ENCODE measurements at places on chromosomes 6 and 20. TPM values are rescaled to one million over a fixed set of nuclear protein-coding genes. Genes with fewer than 3 reads are reported as not detected.

GNRH2 gene
- total RNA-seq, result 2.1 TPM

ULBP1 gene
- total RNA-seq, result 0.11 TPM

PHACTR1 gene
- total RNA-seq, result 2.0 TPM

FLRT3 gene
- 98.6 TPM for total RNA-seq

SLC26A8 gene
- total RNA-seq, result 0.27 TPM

RFX6 gene
- total RNA-seq, result 3.8 TPM

FAM83B gene
- total RNA-seq, result 12.2 TPM

HTR1E gene
- total RNA-seq, result 0.82 TPM

ID4 gene
- total RNA-seq, result 114 TPM

TP53TG5 gene
- total RNA-seq, result not detected

GRCh38 chr6:158026054-158026900 is 44.6 kb downstream of the SYNJ2 start:
- H3K4me1 ChIP-seq, result peaks cover 27% of the 10 kb centered on the region
- peak; percentile 71 for DNase-seq
- peak overlapping the region; percentile 89 for H3K27ac ChIP-seq
- peak overlapping the region; percentile 9 for H3K4me3 ChIP-seq
- peaks cover 6% of the 10 kb centered on the region for H3K36me3 ChIP-seq

DNA sequence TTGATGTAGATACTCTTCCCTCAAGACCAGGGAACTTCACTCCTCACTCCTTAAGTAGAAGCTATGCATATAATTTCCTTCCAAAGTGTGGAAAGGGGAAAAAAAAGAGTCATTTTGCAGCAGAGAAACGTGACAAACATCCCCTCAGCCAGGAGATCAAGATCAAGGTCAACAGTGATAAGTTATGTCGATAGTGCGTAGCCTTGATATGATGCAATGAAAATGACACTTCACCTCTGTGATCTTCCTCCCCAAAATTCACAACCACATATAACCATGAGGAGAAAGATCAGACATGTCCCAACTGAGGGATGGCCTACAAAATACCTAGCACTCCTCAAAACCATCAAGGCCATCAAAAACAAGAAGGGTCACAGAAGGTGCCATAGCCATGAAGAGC is 160.4 kb upstream of the MYLIP start:
- H3K27ac ChIP-seq, result no peak overlapping the region
- no peak for DNase-seq
- peaks cover 6% of the 10 kb centered on the region for H3K4me1 ChIP-seq
- no peaks in the 10 kb centered on the region for H3K27me3 ChIP-seq

DNA sequence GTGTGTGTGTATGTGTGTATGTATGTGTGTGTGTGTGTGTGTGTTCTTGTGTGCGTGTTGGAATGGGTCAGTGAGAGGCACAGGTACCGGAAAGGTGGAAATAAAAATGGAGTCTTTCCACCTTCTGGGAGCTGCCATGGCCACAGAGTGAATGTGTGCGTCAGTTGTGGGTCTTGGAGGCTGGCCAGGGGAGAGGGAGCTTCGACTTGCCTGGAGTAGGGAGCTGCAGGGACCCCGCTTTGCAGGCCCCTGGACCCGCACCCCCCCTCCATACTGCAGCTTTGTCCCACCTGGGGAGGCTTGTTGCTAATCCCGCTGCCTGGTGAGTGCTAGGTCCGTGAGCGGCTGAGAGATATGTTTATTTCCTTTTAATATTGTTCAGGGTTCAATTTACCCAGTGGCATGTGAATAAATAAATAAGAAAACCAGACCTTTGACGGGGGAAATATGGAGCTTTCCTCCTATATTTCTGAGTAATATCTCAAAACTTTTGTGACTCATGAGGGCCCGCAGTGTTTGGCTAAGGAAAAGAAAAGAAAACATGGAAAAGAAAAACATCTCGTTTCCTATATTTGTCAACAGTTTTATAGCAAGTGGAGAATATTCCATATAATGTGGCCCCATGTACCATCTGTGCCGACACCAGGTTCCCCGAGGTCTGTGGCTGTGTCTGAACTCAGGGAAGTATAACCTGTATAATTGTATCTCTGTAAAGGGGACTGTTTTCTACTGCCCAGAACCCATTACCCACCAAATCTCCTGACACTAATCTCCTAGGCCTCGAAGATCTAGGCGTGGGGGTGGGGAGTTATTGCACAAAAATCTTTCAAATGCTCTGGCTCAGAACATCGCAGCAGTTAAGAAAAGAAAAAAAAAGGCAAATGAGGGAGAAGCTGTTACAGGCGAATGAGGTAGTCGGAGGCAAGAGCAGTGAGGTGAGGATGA is 24.6 kb upstream of the CCDC167 start:
- H3K27ac ChIP-seq, result no peak overlapping the region
- no peaks in the 10 kb centered on the region for H3K36me3 ChIP-seq
- no peak for DNase-seq
- H3K4me1 ChIP-seq, result no peaks in the 10 kb centered on the region

DNA sequence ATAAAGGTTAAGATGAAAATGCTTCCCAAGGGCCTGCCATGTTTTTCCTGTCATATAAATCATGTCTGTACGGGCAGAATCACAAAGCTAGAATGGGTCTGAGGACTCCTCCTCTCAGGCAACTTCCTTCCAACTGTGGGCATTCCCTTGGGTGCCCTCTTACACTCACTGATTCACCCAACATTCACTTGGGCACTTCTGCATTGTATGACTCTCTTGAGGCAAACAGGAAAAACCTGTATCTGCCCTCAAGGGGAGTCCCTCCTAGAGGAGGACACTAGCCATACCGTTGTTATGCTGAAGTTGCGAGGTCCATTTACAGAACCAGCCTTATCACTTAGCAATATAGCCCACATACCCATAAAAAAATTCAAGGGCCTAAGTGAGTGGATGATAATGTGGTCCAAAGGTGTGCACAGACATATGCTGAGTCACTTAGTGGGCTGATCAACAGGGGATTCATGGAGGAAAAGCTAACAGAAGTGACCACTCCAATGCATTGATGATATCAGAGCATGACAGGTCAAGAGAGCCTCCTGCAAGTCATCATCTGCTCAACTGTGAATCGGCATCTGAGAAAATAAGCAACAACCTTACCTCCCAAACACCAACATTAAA is 131.1 kb downstream of the ATXN1 start:
- no peak overlapping the region for H3K4me3 ChIP-seq
- no peak overlapping the region for H3K27ac ChIP-seq
- no peak for DNase-seq
- H3K4me1 ChIP-seq, result peaks cover 3% of the 10 kb centered on the region
- no peaks in the 10 kb centered on the region for H3K27me3 ChIP-seq

GRCh38 chr6:90412538-90413369 is 116.1 kb upstream of the BACH2 start:
- no peak overlapping the region for H3K27ac ChIP-seq
- no peak overlapping the region for H3K4me3 ChIP-seq
- H3K4me1 ChIP-seq, result peaks cover 11% of the 10 kb centered on the region
- H3K36me3 ChIP-seq, result no peaks in the 10 kb centered on the region
- DNase-seq, result no peak
- H3K27me3 ChIP-seq, result no peaks in the 10 kb centered on the region

DNA sequence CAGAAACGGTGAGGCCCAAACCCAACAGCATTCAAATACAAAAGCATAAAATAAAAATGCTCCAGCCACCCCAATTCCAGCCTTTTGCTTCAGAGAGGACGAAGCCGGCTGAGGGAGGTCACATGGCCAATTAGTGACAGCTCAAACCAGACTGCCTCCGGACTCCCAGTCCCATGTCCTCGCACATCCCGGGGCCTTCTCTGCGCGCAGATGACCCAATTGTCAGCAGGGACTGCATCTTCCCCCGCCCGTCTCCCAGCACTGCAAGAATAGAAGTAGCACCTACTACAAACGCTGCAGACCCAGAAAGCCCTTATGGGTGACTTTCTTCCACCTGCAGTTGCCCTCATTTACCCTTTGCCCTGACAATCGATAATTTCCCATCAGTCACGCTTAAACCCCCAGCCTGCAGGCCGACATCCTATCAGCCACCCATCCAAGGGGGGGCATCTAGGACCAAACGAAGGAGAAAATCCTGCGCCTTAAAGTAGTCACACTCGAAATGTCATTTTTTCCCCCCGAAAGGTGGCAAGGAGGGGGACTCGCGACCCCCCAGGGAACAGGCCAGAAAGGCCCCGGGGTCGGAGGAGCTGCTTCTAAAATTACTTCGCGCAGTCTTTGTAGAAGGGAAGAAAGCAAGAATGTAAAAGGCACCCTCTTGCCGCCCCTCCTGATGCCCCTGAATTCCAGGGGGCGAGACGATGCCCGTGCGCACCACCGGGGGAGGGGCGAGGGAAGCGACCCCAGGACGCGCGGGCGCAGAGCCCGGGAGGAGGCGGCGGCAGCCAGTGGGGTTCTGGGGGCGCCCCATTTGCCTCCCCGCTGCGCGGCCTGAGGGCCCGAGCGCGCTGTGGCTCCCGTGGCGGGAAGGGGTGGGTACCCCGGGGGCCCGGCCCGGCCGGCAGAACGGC is 792 bp downstream of the SLC23A2 start:
- H3K27me3 ChIP-seq, result peaks cover 14% of the 10 kb centered on the region
- peak overlapping the region; percentile 88 for H3K4me3 ChIP-seq
- peak overlapping the region; percentile 65 for H3K27ac ChIP-seq

DNA sequence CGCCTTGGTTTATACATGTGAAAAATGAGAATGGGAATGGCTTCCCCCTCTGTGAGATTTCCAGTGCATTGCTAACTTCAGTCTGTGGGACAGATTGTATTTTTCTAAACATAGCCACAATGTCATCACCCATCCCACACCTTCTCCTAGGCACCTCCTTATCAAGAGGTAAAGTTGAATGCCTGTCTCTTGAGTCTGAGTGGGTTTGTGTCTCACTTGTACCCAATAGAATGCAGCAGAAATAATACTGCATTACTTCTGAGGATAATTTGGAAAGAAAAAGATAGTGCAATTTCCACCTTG is 27.9 kb downstream of the RIN2 start:
- no peak overlapping the region for H3K4me3 ChIP-seq
- no peaks in the 10 kb centered on the region for H3K27me3 ChIP-seq
- no peak for DNase-seq
- H3K4me1 ChIP-seq, result peaks cover 43% of the 10 kb centered on the region
- H3K27ac ChIP-seq, result peak overlapping the region; percentile 80

DNA sequence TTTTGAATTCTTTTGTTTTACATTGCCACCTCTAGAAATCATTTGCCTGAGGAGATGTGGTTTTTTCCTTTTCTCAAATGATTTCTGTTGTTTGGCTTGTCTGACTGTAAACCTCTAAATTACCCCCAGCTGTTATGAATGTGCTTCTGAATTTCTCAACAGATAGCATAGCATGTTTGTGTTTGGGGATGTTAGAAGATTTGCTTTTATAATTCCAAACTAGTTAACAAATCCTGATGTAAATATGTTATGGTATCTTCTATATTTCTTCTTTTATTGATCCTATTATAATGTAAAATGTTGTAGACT is 31.6 kb upstream of the EZR start:
- H3K4me1 ChIP-seq, result peaks cover 36% of the 10 kb centered on the region
- H3K36me3 ChIP-seq, result no peaks in the 10 kb centered on the region
- no peak overlapping the region for H3K4me3 ChIP-seq
- H3K27ac ChIP-seq, result peak overlapping the region; percentile 99

GRCh38 chr6:142975365-142975764 is 30.4 kb upstream of the HIVEP2 start:
- H3K4me3 ChIP-seq, result no peak overlapping the region
- H3K27ac ChIP-seq, result no peak overlapping the region
- H3K36me3 ChIP-seq, result no peaks in the 10 kb centered on the region
- H3K4me1 ChIP-seq, result no peaks in the 10 kb centered on the region
- no peaks in the 10 kb centered on the region for H3K27me3 ChIP-seq
- DNase-seq, result no peak

DNA sequence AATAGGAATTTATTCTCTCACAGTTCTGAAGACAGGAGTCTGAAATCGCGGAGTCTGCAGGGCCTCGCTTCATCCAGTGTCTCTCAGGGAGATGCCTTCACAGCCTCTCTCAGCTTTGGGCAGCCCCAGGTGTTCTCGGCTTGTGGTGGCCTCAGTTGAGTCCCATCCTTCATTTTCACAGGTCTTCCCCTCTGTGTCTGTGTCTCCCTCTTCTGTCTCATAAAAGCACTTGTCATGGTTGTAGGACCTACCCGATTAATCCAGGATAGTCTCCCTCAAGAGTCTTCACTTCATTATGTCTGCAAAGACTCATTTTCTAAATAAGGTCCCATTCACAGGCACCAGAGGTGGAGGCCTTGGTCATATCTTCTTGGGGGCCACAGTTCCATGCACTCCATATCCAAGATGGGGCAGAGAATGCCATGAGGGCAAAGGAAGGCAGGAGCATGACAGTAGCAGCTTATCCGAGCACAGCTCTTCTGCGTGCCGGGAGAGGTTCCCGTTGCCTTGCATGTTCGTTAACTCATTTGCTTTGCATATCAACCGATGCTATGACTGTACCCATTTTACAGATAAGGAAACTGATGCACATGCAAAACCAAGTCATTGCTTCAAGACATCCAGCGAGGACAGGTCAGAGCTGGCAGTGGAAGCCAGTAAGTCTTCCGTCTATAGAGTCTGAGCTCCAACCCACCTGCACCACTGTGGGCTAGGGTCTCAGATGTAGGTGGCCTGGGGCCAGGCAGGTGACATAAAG is 363.8 kb upstream of the SULF2 start:
- peaks cover 11% of the 10 kb centered on the region for H3K4me1 ChIP-seq
- H3K27ac ChIP-seq, result no peak overlapping the region
- H3K4me3 ChIP-seq, result no peak overlapping the region
- peaks cover 33% of the 10 kb centered on the region for H3K27me3 ChIP-seq
- DNase-seq, result no peak
- H3K36me3 ChIP-seq, result no peaks in the 10 kb centered on the region

GRCh38 chr6:149414821-149415220 is 14.8 kb downstream of the SUMO4 start:
- no peak overlapping the region for H3K4me3 ChIP-seq
- no peaks in the 10 kb centered on the region for H3K4me1 ChIP-seq
- no peak overlapping the region for H3K27ac ChIP-seq
- DNase-seq, result no peak

DNA sequence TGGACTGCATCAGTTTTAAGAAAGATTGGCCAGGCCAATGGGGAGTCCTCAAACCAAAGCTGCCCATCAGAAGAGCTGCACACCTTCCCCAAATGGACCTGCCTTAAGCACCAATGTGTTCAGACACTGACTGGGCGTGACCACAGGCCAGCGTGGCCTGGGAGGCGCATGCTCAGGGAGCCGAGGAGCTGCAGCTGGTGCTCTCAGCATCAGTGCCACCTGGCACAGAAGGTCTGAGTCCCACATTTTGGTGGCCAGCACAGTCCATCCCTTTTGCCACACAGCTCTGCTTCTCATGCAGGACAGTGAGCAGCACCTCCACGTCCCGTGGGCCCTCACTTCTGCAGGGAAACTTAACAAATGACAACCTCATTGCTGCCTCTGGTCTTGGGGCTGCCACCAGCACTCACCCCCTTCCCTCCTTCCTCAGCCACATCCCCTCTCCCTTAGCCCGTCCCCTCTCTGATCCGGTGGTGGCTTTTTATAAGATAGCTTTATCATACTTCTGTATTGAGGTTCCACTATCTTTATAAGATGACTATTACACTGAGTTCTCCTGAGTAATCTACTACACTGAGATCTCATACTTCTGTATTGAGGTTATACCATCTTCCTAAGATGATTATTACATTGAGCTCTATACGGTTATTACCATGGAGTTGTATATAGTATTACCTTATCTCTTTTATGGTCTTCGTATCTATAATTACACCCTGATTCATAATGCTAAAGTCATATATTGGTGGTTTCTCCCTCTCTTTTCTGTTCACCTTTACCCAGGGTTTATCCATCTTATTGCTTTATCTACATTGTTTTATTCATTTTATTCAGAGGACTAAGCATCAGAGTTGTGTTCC is 109.1 kb downstream of the TOX2 start:
- no peak for DNase-seq
- H3K4me3 ChIP-seq, result no peak overlapping the region
- no peaks in the 10 kb centered on the region for H3K36me3 ChIP-seq
- no peak overlapping the region for H3K27ac ChIP-seq
